ENCODE measurements at places on chromosomes 13 and 19.

DNA sequence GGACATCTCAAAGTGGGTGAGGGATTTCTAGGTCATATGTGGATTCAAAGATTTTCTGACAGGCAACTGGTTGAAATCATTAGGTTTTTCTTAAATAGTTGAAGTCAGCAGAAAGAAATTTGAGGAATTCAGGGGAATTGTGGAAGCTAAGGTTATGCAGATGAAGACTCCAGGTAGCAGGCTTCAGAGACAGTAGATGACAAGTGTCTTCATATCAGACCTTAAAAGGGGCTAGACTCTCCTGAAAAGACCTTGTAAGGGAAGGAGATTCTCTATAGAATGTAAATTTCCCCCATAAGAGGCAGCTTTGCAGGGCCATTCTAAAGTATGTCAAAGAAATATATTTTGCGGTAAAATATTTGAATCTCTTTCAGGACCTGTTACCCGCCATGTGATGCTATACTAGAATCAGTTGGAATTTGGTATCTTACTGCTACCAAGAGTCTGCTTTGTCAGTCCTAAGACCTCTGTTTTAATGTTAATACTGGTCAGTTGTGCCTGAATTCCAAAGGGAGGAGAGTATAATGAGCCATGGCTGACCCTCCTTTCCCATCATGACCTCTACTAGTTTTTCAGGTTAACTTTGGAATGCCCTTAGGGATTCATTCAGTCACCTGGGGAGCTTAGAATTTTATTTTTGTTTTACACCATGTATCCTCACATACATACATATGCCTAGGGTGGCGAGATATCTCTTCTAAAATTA, 1115.5 kb upstream of the SLC10A2 start:
- DNase-seq: no peak

DNA sequence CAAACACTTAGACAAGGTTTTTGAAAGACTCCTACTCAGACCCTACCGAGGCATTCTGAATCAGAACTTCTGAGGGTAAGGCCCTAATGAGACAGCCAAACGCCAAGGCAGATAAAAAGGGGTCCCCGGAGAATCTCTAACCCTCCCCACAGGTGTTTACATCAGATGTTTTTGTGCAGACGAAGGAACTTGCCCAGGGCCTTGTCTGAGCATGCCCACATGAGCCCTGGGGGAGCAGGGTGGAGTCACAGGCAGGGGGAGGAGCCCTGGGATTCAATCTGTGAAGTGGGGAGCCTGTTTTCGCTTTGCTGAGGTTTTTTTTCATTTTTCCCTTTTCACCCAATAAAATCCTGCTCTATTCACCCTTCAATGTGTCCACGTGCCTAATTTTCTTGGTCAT, 61.6 kb upstream of the MED4 start:
- DNase-seq: no peak

DNA sequence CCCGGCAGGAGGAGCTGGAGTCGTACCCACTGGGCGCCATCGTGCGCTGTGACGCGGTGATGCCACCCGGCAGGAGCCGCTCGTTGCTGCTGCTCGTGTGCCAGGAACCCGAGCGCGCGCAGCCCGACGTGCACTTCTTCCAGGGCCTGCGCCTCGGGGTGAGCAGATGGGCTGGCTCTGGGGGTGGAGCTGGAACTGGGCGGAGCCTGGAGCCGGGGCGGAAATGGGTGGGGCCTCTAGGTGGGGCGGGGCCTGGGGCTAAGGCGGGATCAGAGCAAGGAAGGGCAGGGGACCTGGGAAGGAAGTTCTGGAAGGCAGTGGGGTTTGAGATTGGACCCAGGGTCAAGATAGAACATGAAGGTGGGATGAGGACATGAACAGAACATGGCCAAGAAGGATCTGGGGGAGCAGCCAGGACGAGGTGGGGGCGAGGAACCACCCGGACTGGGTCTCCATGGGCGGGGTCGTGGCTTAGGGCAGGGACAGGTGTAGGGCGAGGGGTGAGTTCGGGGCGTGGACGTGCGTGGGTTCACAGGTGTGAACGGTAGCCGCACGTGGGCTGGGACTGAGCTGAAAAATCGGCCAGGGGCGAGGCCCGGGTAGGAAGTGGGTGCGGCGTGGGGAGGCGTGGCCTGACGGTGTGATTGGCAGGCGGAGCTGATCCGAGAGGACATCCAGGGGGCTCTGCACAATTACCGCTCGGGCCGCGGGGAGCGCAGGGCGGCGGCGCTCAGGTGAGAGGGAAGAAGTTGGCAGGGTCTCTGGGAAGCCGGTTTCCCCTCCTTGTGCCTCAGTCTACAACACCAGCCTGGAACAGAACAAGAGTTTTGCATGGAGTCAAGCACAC, 4.7 kb downstream of the EPS8L1 start:
- peak; percentile 41 for DNase-seq

DNA sequence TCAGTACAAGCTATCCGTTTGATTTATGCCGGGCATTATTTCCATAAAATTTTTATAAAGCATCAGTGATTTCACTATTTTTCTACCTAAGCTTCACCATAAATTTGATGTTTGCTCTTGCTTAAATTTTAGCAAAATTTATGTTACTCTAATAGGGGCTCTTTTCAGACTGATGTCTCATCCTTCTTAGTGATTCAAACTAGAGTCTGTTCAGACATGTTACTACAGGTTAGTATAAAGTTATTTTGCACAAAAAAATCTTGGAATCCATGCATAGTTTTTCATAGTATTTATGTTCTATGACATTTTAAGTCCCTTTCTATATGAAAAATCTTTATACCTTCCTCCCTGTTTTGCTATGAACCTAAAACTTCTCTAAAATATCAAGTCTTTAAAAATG, 1151.9 kb downstream of the SLITRK5 start:
- DNase-seq: no peak

GRCh38 chr13:33204130-33204927, 81.2 kb downstream of the STARD13 start:
- peak; percentile 95 for DNase-seq

DNA sequence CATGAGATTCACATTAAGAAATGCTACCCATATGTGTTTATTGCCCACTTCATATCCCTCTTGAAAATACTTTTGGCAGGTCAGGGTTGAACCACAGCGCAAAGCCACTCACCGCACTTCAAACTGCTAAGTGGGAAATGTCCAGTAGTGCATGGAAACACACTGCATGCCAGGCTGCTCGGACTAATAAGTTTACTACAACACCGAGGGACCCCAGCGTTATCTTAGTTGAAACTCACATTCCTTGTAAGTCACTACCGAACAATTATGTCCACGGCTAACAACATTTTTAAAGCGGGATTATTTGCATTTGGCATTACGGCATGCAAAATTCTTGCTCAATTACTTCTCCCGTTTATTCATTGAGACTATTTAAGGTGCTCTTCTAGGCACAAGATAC, 4.0 kb downstream of the BRD4 start:
- DNase-seq: no peak

DNA sequence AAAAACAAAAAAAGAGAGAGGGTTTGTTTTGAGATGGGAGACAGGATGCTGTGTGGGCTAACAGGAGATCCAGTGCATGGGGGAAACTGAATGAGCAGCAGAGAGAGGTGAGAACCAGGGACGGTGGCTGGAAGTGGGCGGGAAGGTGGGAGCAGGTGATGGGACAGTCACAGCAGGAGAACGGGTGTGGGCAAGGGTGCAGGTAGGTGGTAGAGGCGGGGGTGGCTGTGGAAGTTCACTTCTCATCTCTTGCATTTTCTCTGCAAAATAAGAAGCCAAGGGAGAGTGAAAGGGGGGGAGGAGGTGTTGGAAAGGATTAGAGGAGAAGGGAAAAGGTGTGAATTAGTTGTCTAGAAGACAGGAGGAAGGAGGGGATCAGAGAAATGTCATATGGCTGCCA, 21.9 kb downstream of the FBXO17 start:
- no peak for DNase-seq

GRCh38 chr19:10292206-10292788, 2.5 kb downstream of the ICAM5 start:
- DNase-seq: peak; percentile 25

DNA sequence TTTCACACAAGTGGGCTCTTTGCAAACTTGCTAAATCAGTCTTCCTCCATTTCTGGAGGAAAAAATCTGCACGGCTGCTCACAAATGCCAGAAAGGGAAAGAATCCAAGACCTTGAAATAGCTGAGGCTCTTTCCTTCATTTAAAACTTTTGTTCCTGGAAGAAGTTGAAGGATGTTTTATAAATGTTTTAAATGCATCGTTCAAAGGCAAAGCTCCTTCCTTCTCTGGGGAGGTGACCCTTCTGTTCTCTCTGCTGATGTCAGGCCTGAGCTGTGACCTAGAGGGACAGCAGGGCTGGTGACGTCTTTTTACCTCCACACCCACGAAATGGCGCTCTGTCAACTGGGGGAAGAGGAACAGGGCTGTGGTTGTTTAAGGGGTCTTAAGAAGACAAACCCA, 376.4 kb upstream of the ZNF507 start:
- no peak for DNase-seq

DNA sequence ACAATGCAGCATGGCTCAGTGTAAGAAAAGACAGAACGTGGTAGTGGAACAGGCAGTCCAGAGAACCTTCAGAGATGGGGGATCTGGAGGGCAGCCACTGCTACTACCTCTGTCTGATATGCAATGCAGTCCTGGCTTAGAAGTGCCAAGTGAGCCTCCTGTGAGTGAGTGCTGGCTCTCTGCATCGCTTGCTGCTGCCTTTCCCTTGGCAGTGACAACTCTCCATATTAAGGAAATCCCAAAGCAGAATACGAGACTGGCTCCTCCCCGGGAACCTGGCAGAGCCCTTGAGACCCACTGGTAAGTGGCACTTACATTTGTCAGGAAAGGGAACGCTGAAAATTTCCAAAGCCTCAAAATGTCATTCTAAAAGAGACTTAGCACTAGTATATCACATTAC, 7.5 kb downstream of the DOCK9 start:
- peak; percentile 7 for DNase-seq

GRCh38 chr19:5621311-5621944, 1.1 kb downstream of the SAFB2 start:
- DNase-seq: peak; percentile 13

DNA sequence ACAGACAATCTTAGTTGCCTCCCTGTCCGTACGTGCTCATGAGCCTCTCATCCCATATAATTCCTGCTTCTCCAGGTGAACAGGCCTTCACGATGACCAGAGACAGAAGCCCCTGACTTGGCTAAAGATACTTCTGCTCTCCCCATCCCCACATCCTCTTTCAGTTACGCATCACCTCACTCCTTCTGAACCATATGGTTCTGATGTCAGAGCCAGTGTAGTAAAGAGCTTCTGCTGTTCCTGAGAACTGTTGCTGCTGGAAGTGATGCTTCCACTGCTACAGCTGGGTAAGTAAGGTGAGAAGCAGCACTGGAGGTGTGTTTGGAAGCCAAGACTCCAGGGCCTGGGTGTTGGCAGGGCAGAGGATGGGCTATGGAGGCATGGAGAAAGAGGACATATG, 12.9 kb downstream of the SIGLECL1 start:
- DNase-seq: no peak

GRCh38 chr13:75759531-75759930, 123.4 kb downstream of the LMO7 start:
- DNase-seq: no peak

GRCh38 chr13:19605161-19605955, 28.1 kb upstream of the MPHOSPH8 start:
- DNase-seq: peak; percentile 14

GRCh38 chr13:108477376-108477775, 152.0 kb upstream of the MYO16 start:
- no peak for DNase-seq

DNA sequence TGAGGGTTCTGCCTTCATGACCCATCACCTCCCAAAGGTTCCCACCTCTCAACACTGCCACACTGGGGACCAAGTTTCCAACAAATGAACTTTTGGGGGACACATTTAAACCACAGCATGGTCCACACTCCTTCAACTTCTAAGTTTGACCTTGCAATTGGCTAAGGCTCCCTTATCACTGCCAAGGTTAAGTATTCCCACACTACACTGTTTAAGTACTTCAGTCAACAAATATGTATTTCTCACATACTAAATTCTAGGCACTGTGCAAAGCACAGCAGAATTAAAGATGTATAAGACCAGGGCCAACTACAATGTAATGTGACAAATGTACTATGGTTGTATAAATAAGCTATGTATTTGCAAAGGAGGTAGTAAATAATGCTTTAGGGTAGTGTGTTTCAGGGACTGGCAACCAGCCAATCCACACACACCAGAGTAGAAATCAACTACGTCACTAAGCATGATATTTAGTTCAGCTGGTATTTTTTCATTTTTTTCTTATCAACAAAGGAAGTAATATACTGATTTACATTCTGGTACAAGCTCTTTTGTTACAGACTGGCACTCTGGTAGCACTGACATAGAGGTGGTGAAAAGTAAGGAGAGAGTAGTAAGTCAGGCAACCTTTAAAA, 12.2 kb downstream of the NUFIP1 start:
- DNase-seq: no peak

GRCh38 chr13:34344816-34345215, 526.9 kb downstream of the RFC3 start:
- no peak for DNase-seq

- DNase-seq: no peak
Observed at GRCh38 chr13:29473166-29473565, 122.3 kb downstream of the SLC7A1 start.

DNA sequence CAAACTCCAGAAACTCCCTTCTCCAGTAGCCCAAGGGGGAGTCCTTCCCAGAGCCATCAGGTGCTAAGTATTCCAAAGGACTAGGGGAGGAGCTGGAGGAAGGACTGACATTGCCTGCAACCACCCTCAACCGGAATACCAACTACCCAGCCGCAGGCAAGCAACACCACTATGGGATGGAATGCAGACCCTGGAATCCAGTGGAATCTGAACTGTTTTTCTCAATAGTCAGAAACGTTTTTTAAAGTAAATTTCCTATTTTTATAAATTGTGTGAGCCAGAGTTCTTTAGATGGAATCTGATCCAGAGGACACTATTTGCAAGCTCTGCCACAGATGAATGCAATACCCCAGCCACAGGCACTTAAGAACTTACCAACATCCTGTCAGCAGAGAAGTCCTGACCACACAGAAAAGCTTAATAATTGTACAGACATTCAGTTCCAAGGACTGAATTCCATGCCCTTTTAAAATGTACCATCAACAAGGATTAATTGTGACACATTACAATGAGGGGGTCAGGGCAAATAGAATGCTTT, 92.1 kb downstream of the USP12 start:
- peak; percentile 55 for DNase-seq

GRCh38 chr13:99285432-99286182, 21.6 kb downstream of the GPR183 start:
- no peak for DNase-seq

DNA sequence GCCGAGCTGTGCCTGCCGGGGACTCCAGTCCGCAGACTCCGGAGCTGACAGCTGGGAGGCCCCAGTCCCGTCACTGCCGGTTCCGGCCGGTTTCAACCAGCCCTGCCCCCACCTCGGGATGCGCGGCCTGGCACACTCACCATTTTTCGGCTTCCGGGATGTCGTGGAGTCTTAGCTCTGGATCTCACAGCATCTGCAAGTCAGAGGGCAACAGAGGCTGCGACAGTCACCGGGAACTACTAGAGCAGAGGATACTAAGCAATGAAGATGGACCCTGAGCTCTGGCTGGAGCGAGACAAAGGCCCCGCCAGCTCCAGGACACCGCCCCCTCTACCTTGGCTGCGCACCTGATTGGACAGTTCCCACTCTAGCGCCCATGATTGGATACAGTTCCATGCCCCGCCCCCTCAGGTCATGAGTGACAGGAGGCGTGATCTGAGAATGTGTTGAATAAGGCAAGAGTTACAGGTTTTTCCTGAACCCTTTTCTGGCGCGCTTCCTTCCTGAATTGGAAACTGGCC, at the start of gene ZNF682:
Gene ZNF682 (minus strand): TSS at position 303 of the 521 bp plus-strand sequence. CDS start 160 bp downstream, at position 143.
- peak; percentile 93 for DNase-seq
